T-helper 2 cell treated with Interferon-gamma antibody and Interleukin-4, amounts not matched to agents 5 μg/mL and 100 μg/mL, for 36 hours (primary cell): ENCODE measurements at places on chromosomes 11 and 22.

DNA sequence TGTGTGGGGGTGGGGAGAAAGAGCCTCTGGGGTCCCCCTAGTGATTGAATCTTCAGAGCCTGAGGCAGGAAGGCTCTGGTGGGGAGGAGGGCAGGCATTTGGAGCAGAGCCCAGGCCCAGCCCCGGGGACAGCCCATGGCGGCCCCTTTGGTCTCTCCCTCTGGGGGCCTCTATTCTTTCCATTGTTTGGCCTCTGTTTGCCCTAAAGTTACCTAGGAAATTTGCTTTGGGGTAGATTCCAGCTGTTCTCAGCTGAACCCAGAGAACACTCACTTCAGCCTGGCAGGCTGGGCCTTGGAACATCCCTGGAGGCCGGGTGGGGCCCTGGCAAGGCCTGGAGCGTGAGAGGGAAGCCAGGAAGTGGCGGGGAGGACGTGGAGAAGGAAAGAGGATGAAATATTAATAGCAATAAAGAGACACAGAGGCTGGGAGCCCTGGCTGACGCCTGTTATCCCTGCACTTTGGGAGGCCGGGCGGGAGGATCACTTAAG, 22.9 kb upstream of the A4GALT start:
- no peaks in the 10 kb centered on the region for H3K27me3 ChIP-seq
- H3K27ac ChIP-seq: no peak overlapping the region
- DNase-seq: no peak

- no peaks in the 10 kb centered on the region for H3K4me1 ChIP-seq
- no peak overlapping the region for H3K4me3 ChIP-seq
- no peaks in the 10 kb centered on the region for H3K27me3 ChIP-seq
- no peak overlapping the region for H3K27ac ChIP-seq
- DNase-seq: no peak
These were observed 53.9 kb upstream of the SHISAL1 start for GRCh38 chr22:44366372-44367300.

DNA sequence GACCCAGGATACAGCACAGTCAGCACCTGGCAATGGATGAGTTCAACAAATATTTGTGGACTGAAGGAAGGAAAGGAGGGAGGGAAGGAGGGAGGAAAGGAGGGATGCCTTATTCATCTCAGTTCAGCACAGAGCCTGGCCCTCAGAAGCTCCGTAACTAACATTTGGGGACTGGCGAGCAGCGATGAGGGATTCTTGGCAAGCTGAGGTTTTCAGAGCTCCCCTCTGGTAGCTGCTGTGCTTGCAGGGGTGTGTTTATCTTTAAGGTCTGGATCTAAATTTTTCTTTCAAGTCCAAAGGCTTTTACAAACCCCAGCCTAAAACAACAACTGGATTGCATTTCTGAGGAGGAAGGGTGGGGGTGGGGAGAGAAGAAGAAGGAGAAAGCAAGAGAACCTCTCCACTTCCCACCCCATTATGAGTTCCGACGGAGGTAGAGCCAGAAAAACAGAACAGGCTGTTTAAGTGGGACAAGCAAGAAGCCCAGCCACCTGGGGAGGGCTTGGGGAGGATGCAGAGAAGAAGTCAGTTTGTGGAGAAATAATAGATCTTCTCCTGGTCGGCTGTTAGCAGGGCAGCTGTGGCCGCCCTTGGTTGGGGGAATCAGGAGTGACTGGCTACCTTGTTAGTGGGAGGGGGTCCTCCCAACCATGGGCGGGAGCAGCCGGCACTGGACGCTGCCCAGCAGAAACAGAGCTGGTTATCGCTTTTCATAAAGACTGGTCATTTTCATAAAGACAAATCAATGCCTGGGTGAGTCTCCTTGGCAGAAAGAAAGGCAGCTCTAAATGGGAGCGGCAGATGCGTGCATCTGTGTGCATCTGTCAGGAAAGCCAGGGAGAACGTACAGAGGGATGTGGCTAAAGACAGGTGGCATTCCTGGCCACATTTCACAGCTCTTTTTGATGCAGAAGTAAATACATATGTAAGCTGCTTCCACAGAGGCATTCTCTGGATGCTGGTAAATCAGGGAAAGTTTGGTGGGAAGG, 78.0 kb downstream of the TSPAN18 start:
- DNase-seq: no peak
- peaks cover 8% of the 10 kb centered on the region for H3K27me3 ChIP-seq
- no peak overlapping the region for H3K4me3 ChIP-seq
- H3K27ac ChIP-seq: no peak overlapping the region

GRCh38 chr11:128775468-128775867, 81.6 kb downstream of the FLI1 start:
- H3K27ac ChIP-seq: peak overlapping the region; percentile 45
- H3K4me3 ChIP-seq: no peak overlapping the region
- peaks cover 16% of the 10 kb centered on the region for H3K4me1 ChIP-seq
- peaks cover 61% of the 10 kb centered on the region for H3K36me3 ChIP-seq
- no peak for DNase-seq

GRCh38 chr22:37439347-37439746, 12.1 kb upstream of the ELFN2 start:
- no peak for DNase-seq
- H3K36me3 ChIP-seq: no peaks in the 10 kb centered on the region
- no peak overlapping the region for H3K27ac ChIP-seq
- H3K4me1 ChIP-seq: peaks cover 3% of the 10 kb centered on the region
- H3K4me3 ChIP-seq: no peak overlapping the region
- peaks cover 9% of the 10 kb centered on the region for H3K27me3 ChIP-seq

GRCh38 chr11:122523846-122524805, 131.4 kb upstream of the UBASH3B start:
- H3K4me3 ChIP-seq: no peak overlapping the region
- H3K36me3 ChIP-seq: no peaks in the 10 kb centered on the region
- H3K27me3 ChIP-seq: peaks cover 7% of the 10 kb centered on the region
- no peak overlapping the region for H3K27ac ChIP-seq

- peaks cover 18% of the 10 kb centered on the region for H3K36me3 ChIP-seq
- no peaks in the 10 kb centered on the region for H3K27me3 ChIP-seq
- no peak overlapping the region for H3K27ac ChIP-seq
- H3K4me1 ChIP-seq: peaks cover 54% of the 10 kb centered on the region
- H3K4me3 ChIP-seq: no peak overlapping the region
- no peak for DNase-seq
These were observed 107.8 kb downstream of the PTPRJ start for GRCh38 chr11:48087974-48088681.

DNA sequence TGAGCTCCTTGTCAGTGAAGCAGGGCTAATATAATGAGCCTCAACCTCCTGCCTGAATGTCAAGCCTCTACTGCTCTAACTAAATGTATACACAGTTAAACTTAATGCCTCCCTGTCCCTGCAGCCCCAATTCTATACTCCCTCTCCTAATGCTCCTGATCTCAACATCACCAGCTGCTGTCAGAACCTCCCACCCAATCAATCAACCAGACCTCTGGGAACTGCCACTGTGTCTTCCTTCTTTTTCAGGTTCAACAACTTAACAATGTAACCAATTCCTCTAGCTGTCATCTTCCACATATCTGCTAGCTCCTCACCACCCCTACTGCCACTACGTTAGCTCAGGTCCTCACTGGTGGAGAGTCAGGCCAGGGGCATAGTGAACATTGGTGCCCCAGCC, 339.8 kb upstream of the NARS2 start:
- no peaks in the 10 kb centered on the region for H3K36me3 ChIP-seq
- no peak overlapping the region for H3K27ac ChIP-seq
- H3K4me1 ChIP-seq: no peaks in the 10 kb centered on the region
- DNase-seq: no peak
- no peaks in the 10 kb centered on the region for H3K27me3 ChIP-seq

GRCh38 chr11:19241260-19242178, 774 bp upstream of the E2F8 start:
- peak; percentile 64 for DNase-seq
- H3K27me3 ChIP-seq: peaks cover 8% of the 10 kb centered on the region
- H3K4me1 ChIP-seq: peaks cover 34% of the 10 kb centered on the region
- H3K27ac ChIP-seq: peak overlapping the region; percentile 89

- H3K27me3 ChIP-seq: peaks cover 12% of the 10 kb centered on the region
- H3K36me3 ChIP-seq: no peaks in the 10 kb centered on the region
- no peak overlapping the region for H3K27ac ChIP-seq
- H3K4me3 ChIP-seq: no peak overlapping the region
These were observed 69.9 kb downstream of the FZD4 start for GRCh38 chr11:86885311-86885710.

- no peak for DNase-seq
- no peak overlapping the region for H3K4me3 ChIP-seq
- peaks cover 1% of the 10 kb centered on the region for H3K4me1 ChIP-seq
- H3K27me3 ChIP-seq: no peaks in the 10 kb centered on the region
- H3K36me3 ChIP-seq: no peaks in the 10 kb centered on the region
These were observed 19.7 kb upstream of the IFT27 start for GRCh38 chr22:36795633-36796032.

- H3K4me3 ChIP-seq: no peak overlapping the region
- H3K27ac ChIP-seq: no peak overlapping the region
- no peaks in the 10 kb centered on the region for H3K36me3 ChIP-seq
These were observed 291.1 kb downstream of the CNTN5 start for GRCh38 chr11:99311870-99312269.

DNA sequence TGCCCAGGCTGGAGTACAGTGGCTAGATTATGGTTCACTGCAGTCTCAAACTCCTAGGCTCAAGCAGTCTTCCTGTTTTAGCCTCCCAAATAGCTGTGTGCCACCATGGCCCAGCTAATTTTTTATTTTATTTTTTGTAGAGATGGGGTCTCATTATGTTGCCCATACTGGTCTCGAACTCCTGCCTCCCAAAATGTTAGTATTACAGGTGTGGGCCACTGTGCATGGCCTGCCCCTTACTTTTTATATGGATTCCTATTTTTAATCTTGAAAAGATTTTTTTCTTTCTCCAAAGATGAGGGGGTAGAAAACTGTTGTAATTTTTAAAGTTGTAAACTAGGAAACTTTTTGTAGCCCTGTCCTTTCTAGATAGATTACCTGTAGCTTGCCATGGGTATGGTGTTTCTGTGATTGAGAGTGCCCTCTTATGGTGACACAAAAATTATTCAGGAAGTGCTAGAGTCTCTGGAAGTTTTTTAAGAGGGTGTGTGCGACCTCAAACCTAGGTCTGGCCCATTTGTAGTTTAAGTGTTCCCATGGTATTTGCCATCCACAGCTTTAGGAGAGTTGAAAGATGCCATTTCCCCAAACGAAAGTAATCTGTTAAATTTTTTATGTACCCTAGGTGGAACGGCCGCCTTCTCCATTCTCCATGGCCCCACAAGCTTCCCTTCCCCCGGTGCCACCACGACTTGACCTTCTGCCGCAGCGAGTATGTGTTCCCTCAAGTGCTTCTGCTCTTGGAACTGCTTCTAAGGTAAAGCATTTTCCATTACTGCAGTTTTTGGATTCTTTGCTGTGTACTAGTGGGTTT, 32.4 kb downstream of the MCAM start:
- H3K36me3 ChIP-seq: peaks cover 52% of the 10 kb centered on the region
- no peak overlapping the region for H3K4me3 ChIP-seq
- H3K27ac ChIP-seq: peak overlapping the region; percentile 28
- DNase-seq: no peak
- H3K4me1 ChIP-seq: peaks cover 21% of the 10 kb centered on the region

GRCh38 chr11:92703449-92703830, 266.0 kb upstream of the MTNR1B start:
- H3K36me3 ChIP-seq: no peaks in the 10 kb centered on the region
- H3K27me3 ChIP-seq: no peaks in the 10 kb centered on the region
- no peak for DNase-seq

DNA sequence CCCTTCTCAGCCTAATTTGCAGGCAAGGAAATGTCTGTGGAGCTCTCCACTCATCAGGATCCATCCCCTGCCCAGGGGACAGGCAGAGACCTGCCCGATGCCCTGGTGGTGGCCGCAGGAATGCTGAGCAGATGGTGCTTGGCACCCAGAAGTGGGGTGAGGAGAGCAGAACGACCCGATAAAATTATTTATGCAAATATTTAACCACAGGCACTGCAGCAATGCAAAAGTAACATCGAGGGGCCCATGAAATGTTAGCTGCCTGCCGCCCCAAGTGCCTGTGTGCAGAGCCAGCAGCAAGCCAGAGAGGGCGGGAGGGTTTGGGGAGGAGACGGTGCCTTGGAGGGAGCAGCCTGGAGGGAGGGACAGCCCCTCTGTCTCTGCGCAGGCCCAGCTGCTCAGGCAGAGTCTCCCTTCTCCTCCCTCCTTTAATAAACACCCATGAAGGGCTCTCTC, 205.5 kb downstream of the CTTN start:
- no peak overlapping the region for H3K27ac ChIP-seq
- H3K36me3 ChIP-seq: no peaks in the 10 kb centered on the region
- peaks cover 10% of the 10 kb centered on the region for H3K27me3 ChIP-seq
- DNase-seq: no peak

- H3K36me3 ChIP-seq: no peaks in the 10 kb centered on the region
- H3K4me3 ChIP-seq: no peak overlapping the region
- no peaks in the 10 kb centered on the region for H3K27me3 ChIP-seq
- no peak for DNase-seq
- H3K27ac ChIP-seq: no peak overlapping the region
These were observed 26.0 kb upstream of the CBX7 start for GRCh38 chr22:39178206-39179111.

GRCh38 chr11:79209540-79210266, 231.1 kb downstream of the TENM4 start:
- DNase-seq: no peak
- no peaks in the 10 kb centered on the region for H3K27me3 ChIP-seq
- no peak overlapping the region for H3K4me3 ChIP-seq
- H3K36me3 ChIP-seq: no peaks in the 10 kb centered on the region
- H3K4me1 ChIP-seq: no peaks in the 10 kb centered on the region

DNA sequence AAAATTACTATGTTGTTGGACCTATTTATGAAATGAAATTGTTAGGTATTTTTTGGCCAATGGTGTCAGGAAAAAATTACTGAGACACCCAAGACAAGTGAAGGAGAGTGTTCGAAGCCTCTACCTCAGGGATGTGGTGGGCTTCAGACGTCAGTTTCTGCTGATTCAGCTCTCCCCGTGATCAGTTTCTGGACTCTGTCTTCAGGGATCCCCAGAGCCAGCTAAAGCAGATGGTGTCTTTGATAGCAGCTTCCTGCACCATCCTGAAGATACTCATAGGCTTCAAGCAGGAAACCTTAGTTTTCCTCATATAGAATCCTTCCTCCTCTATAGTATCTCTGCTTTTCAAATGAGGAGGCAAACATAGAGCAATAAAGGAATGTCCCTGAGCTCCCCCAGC, 7.4 kb downstream of the CD248 start:
- H3K4me1 ChIP-seq: peaks cover 6% of the 10 kb centered on the region
- peaks cover 3% of the 10 kb centered on the region for H3K27me3 ChIP-seq
- no peak overlapping the region for H3K27ac ChIP-seq
- H3K36me3 ChIP-seq: no peaks in the 10 kb centered on the region
- H3K4me3 ChIP-seq: no peak overlapping the region
- no peak for DNase-seq

GRCh38 chr11:86091566-86091965, 22.7 kb upstream of the PICALM start:
- H3K27me3 ChIP-seq: peaks cover 5% of the 10 kb centered on the region
- peaks cover 2% of the 10 kb centered on the region for H3K4me1 ChIP-seq
- no peak overlapping the region for H3K4me3 ChIP-seq
